ENCODE measurements at places on chromosomes 3 and 15.

DNA sequence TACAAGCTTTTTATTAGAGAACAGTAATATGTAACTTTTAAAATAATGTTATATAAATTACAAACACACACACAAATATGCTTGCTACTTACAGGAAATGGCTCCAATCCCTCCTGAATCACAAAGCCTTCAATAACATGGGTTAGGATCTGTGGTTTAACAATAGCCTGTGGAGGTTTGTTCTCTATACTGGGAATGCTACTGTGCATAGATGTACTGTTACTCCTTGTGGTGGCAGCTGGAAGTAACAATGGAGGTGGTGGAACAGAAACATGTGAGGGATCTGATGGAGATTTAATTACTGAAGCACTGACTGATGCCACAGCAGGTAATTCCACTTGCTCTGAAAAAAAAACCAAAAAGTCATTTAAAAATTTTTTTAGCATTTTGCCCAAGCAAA lies 64.4 kb downstream of the PHC3 start:
- DNase-seq: no peak

DNA sequence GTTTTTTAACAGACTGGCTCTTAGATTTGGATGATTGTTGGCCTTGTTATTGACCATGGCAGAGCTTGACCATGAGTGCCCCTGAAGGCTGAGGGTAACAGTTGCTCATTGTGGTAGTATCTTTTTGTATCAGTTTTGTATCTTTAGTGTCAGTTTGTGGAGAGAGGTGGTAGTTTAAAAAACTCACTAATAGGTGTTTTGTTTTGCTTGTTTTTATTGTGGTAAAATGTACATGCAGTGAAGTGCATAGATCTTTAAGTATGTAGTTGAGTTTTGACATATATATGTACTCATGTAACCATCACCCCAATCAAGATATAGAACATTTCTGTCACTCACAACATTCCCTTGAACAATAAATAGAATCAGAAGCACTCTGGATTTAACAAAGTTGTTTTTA lies 9.8 kb downstream of the GMPS start:
- no peak for DNase-seq

GRCh38 chr15:29470311-29470710 lies 200.7 kb upstream of the NSMCE3 start:
- no peak for DNase-seq

DNA sequence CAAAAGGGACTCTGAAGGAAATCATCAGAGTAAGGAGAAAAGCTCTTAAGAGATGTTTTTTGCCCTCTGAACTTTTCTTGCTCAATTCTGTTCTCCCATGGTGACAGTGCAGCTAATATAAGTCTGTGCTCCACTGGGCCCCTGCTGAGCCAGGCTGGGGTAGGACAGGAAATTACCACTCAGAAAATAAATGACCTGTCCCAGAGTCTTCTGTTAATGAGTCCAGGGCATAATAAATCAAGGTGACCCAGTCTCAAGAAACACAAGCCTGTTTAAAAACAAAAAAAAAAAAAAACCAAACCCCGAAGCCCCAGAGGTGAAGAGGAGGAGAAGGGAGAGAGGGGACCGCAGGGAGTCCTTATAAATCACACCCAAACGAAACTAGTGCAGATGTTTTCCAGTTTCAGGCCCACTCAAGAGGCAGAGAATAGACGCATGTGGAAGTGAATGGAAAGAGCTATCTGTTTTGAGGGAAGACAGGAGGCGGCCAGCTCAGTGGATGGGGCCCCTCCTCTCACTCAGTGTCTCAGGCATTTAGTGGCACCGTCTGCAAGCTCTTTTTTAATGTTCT lies 59.8 kb upstream of the BOC start:
- DNase-seq: no peak

DNA sequence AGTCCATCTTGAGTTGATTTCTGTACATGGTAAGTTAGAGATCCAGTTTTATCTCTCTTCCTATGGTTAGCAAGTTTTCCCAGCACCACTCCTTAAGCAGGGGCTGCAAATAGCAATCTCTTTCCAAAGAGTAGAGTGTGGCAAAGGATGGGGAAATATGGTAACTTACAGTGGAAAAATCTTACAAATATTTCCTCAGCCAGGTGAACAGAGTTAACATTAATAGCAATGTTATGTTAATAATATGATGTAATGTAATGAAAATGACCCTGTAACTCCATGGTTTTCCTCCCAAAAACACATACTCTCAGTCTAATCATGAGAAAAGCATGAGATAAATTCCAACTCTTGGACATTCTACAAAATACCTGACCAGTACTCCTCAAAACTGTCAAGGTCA lies 30.4 kb downstream of the FSIP1 start:
- DNase-seq: no peak

GRCh38 chr3:158314426-158315357 lies 204.8 kb downstream of the RSRC1 start:
- no peak for DNase-seq
